ENCODE measurements at places on chromosomes 3 and 15.

DNA sequence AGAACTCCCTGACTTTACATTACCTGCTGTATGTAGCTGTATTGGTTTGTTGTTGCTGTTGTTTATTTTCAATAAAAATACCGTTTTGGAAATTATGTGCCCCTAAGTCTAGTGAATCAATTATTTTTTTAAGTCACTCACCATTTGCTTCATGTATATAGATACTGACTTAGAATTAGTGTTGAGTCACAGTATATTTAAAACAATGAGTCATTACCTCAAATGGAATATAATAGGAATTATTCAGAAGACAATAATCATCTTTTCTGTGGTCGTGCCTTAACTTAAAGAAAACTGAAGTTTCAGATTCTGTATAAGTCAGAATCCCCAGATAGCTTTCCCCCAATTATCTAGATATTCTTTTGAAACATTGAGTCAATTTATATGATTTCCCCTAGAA is 21.0 kb upstream of the ALDH1A2 start:
- no peak for DNase-seq

DNA sequence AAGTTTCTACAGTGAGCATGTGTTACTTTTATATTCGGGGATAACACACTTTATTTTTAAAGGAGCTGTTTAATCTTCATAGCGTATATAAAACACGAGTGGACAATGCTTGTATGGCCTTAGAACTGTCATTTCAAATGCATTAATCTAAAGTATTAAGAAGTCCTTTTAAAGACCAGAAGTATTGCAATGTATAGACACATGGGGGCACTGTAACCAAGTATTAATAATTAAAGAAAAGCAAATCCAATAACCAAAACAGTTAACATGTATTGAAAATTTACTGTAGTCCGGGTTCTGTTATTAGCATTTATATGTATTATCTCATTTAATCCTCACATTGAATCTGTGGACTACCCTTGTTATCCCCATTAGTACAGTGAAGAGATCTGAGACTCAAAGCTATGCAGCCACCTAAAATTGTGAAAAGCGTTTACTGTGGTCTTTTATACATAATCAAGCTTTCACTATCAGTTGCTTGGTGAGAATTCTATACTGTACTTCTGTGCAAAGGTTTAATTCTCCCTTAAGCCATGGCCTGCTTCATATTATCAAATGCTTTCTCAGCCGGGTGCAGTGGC is 10.1 kb downstream of the ARL14 start:
- DNase-seq, result no peak

- no peak for DNase-seq
Observed at GRCh38 chr15:86135041-86135440, 55.4 kb downstream of the AGBL1 start.

GRCh38 chr3:139803294-139803693 is 125.5 kb upstream of the NMNAT3 start:
- no peak for DNase-seq

Measured in activated naive CD4-positive, alpha-beta T cell (primary cell).